ENCODE measurements at places on chromosomes 11 and 22.

- DNase-seq, result no peak
Measured at GRCh38 chr11:113906038-113906437, 1.4 kb downstream of the HTR3B start.

DNA sequence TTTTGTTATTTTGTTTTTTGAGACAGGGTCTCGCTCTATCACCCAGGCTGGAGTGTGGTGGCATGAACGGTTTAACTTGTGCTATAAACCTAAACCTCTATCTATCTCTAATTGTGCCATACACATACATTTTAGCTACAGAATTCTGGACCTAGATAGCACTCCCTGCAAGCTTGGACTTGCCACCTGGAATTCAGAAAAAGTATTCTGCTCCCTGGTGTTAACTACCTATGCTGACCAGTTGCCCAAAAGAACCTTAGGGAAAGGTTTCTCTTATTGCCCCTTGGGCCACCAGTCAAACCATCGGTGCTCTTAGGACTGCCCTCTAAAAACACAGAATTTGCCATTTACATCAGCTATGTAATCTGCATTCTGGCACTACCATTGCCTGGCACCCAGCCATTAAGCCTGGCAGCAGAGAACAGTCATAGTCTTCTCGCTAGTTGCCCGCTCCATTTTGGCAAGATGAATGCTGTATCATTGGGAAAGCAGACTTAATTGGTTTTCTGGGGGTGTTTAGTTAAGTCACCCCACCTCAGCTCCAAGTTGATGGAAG is 55.3 kb downstream of the ETS1 start:
- DNase-seq, result no peak

DNA sequence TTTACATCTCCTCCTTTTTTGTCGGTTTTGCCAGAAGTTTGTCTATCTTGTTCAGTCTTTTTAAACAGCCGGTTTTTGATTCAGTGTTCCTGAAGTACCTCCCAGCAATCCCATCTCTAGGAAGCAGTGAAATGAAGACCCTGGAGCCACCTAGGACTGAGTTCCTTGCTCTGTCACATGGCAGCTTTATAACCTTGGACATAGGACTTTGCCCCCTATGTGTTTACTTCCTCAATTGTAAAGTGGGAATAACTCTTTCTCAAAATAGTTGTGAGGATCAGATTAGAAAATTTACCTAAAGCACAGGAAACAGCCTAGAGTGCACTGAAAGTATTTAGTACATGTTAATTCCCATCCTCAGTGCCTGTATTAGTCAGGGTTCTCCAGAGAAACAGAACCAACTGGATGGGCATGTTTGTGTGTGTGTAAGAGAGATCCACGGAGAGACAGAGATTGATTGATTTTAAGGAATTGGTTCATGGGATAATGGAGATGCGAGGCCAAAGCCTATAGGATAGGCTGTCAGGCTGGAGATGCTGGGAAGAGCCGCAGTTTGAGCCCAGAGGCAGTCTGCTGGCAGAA is 20.0 kb downstream of the FAM83F start:
- no peak for DNase-seq

DNA sequence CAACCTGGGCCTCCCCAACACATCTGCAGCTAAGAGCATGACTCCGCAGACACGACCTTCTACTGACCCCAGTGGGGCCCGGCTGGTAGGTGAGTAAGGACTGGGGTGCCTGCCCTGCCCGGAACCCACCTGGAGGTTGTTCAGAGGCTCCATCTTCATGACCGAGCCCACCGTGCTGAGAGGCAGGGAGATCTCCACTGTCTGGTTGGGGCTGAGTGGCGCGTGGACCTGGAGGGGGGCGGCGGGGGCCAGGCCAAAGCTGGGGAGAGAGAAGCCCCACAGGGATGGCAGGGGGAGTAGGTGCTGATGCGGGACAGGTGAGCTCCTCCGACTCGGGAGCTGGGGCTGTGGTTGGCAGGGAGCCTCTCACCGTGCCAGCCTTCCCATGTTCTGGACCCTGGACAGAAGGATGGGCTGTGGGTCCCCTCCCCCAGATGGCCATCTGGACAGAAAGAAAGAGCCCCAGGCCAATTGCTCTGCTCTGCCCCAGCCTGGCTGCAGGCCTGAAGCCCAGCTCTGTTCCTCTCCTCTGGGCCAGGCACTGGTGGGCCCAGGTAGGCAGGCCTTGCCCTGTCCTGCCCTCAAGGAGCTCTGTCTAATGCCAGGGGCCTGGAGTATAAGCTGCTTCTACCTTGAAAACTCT is 16.3 kb upstream of the RASL10A start:
- DNase-seq, result no peak

- no peak for DNase-seq
Measured at GRCh38 chr11:35174666-35175065, 35.7 kb downstream of the CD44 start.

Data from effector CD8-positive, alpha-beta T cell (primary cell).